Fibroblast of lung (primary cell): ENCODE measurements at places on chromosomes 7 and 10. TPM values are rescaled to one million over a fixed set of nuclear protein-coding genes. Genes with fewer than 3 reads are reported as not detected.
A peak's percentile ranks its signal among the peaks of the same experiment; 100 is the strongest.

TUBGCP2 gene
- polyA plus RNA-seq, result 31.0 and 46.0 TPM in 2 replicates

UPK3B gene
- polyA plus RNA-seq, result not detected in 2 replicates

KLF14 gene
- 0.05 and 0.27 TPM in 2 replicates for polyA plus RNA-seq

CDHR1 gene
- 0.02 and 0.05 TPM in 2 replicates for polyA plus RNA-seq

EPHB6 gene
- 1.1 and 2.9 TPM in 2 replicates for polyA plus RNA-seq

CYP3A5 gene
- polyA plus RNA-seq, result 0.51 and 1.9 TPM in 2 replicates

DNA sequence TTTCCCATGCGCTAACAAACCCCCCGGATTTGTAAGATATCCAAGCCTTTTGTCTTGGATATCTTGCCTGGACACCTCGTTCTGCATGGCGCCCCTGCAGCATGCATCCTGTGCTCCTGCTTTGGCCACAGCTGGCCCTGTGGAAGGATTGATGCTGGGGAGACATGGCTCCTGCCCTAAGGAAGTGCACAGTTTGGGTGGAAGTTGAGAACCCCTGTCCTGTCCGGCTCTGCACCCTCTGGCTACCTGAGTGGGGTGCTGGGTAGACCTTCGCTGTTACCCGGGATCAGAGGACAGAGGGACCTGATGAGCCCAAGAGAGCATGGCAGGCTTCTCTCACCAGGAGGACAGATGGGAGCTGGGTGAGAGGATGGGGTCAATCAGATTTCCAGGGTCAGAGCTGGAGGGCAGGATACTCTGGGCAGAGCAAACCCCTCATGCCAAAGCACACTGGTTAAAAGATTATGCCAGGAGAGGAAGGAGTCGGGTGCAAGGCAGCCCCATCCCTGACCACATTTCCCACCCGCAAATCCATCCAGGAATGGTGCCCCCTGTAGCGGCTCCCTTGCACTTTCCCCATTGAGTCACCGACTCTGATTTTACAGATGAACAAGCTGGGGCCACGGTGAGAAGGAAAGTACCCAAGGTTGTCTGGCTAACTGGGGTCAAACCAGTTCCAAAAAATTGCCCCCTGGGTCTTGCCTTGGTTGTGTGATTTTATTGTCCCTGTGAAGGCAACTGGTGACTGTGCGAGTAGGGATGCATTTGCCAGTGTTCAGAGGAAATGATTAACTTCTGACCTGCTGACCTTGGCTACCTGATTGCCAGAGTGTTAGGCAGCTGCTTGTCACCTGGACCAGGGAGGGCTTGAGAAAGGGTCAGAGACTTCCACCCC lies 290.1 kb upstream of the ZMIZ1 start:
- no peak for DNase-seq

- no peak for DNase-seq
These were observed 188.1 kb downstream of the MGMT start for GRCh38 chr10:129655007-129655678.

- no peak for DNase-seq
These were observed 188.9 kb upstream of the MALRD1 start for GRCh38 chr10:18859659-18860058.

DNA sequence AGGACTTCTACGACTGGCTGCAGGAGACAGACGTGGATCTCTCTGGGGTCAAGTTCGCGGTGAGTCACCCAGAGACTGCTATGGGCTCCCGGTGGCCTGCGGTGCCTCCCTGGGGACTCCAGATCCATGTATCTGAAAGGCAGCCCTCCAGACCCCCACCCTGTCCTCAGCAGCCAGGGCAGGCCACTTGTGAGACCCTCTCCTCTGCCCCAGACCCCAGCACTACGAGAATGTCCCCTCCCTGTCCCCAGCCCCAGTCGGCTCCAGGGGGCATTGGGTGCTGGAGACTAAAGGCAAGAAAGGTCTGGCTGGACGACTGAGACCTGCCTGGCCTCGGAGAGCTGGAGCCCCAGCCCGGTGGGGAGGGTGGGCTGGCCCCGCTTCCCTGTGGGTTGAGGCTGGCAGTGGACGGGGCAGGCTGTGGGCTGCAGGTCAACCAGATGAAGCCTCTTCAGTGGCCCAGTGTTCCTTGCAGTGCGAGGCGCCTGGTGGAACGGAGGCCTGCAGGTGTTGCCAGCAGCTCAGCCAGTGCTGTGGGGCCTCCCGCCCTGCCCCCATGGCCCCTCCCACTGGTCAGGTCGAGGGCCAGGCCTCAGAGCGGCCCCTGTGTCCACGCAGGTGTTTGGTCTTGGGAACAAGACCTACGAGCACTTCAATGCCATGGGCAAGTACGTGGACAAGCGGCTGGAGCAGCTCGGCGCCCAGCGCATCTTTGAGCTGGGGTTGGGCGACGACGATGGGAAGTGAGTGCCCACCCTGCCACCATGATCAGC lies 13.8 kb downstream of the TMEM120A start:
- no peak for DNase-seq

DNA sequence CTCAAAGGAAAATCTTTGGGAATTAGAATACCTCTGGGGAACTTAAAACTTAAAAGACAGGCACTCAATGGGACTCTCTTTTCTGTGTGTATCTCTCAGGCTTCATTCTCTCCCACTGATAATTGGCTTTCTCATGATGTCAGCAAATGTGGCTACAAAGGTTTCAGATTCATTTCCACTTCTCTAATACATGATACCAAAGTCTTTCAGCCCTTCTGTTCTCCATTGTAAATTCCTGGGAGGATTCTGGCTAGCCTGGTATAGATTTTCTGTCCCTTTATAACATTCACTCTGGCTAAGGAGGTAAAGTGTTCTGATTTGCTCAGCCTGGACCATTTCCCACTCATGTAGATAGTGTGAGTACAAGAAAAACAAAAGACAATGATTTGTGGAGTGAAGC lies 606.2 kb downstream of the PCDH15 start:
- DNase-seq, result no peak

GRCh38 chr7:16794986-16795385 lies 9.8 kb downstream of the AGR2 start:
- no peak for DNase-seq

DNA sequence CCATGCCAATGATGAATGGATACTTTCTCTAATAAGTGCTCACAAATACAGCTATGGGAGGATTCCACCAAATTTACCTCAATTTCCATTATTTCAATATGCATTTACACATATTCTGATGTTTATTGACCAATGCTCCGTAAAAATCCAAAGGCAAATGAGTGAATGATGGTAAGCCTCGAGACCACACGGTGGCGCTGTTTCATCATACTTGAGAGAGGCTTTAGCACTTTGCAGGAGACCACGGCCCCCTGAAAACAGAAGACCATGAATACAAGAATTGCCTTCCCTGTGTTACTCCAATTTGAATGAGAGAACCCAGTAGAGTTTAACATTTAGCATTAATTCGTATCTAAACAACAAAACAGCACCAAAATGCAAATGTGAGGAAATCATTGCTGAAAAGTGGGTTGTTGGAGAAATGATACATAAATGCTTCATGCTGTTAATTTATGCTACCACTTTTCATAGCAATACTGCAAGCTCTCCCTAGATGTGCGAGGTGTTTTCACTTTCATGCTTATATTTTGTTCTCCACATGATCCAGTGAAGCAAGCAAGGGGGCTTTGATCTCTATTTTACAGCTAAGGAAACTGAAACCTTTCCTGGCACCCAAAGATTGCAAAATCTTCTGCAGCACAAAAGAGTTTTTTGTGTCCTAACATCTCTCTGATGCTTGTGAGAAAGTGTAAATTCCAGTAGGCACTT lies 35.4 kb downstream of the TRIL start:
- peak; percentile 82 for DNase-seq

- no peak for DNase-seq
These were observed 6.5 kb downstream of the GNB2 start for GRCh38 chr7:100679927-100680575.

GRCh38 chr10:50968386-50969091 lies 83.1 kb upstream of the A1CF start:
- no peak for DNase-seq

- DNase-seq, result peak; percentile 13
These were observed 837.8 kb upstream of the LRRN3 start for GRCh38 chr7:110253093-110253492.

DNA sequence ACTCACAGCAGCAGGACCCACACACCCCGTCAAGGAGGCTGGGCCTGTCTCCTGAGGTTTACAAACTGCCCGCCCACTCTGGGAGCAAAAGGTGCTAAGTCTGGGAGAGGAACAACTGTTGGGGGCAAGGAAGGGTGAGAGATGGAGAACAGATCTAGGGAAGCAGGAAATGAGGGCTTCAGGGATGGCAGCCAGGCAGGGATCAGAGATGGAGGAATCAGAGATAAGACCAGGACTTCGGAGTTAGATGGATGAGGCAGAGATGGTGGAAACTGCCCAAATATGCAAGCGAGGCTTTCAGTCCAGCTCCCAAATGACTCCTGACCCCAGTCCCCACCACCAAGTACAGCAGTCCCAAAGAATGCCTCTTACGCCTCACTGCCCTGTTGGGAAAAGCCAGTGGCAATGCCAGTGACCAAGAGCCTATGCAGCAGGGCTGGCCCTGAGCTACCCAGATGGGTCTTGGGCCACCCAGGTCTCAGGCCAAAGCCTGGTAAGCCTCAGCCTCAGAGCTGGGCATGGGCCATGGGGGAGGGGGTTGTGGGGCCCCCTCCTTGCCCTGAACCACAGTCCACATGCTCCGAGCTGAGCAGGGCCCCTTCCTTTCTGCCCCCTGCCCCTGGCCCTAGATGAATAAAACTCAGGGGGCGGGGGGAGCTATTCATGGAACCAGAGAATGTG lies 39.5 kb upstream of the SLF2 start:
- peak; percentile 28 for DNase-seq

- no peak for DNase-seq
These were observed 185.4 kb upstream of the PFKP start for GRCh38 chr10:2881720-2882620.
